Activated CD4-positive, alpha-beta T cell treated with anti-CD3 and anti-CD28 coated beads for 24 hours (primary cell): ENCODE measurements at places on chromosomes 3 and 15.

- no peak for DNase-seq
These were observed 52.3 kb downstream of the ABHD2 start for GRCh38 chr15:89140595-89140994.

- no peak for DNase-seq
These were observed 69.1 kb downstream of the DCLK3 start for GRCh38 chr3:36695113-36695768.

GRCh38 chr15:100345438-100345837, 3.7 kb upstream of the ADAMTS17 start:
- no peak for DNase-seq

GRCh38 chr3:53941184-53941583, 49.5 kb upstream of the SELENOK start:
- DNase-seq: no peak

- no peak for DNase-seq
These were observed 203.6 kb downstream of the TNIK start for GRCh38 chr3:171256445-171257250.

GRCh38 chr15:39013262-39013661, 448.6 kb upstream of the RASGRP1 start:
- DNase-seq: no peak

- no peak for DNase-seq
These were observed 143.9 kb downstream of the MAGI1 start for GRCh38 chr3:65894679-65895453.

DNA sequence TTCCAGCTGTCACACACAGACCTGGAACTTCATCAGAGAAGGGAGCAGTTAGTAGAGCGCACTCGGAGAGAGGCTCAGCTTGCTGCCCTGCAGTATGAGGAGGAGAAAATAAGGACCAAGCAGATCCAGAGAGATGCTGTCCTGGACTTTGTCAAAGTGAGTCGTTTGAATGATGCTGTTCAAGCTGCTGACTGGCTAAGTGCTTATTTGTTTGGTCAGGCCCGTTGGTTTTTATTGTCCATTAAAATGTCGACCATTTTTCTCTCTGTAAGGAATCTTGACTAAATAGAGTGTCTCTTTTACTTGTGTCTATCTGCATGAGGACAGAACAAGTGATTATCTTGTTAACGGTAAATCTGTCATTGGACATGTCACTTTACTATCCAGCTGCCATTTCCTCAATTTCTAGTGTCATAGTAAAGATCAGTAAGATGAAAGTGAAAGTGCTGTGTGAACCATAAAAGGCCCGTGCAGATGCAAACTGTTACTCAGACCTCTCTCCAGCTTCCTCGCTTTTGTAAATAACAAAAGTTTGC, 56.9 kb downstream of the LRCH3 start:
- no peak for DNase-seq

- no peak for DNase-seq
These were observed 239.9 kb downstream of the NFKBIZ start for GRCh38 chr3:102089239-102089638.

- DNase-seq: no peak
These were observed 242.3 kb downstream of the LPP start for GRCh38 chr3:188396251-188396650.

- DNase-seq: no peak
These were observed 214.8 kb upstream of the TPRG1 start for GRCh38 chr3:188956839-188957489.

DNA sequence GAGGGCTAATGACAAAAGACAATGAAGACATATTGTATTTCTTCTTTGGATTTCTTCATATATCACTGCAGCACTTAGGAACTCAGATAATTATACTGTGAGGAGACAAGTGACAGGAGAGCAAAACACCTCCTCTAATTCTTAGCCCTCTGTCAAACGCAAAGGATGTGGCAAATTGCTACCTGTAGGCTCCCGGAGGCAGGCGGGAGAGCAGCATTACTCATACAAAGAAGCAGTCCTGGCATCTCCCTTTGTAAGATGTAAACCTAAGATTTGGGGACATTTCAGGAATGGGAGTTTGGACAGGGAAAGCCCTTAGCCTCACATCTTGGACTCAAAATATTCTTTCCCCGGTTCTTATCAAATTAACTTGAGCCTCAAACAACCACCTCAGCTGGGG, 460.8 kb downstream of the SOX2 start:
- no peak for DNase-seq

- no peak for DNase-seq
These were observed 2.0 kb upstream of the TWF2 start for GRCh38 chr3:52240886-52241370.

GRCh38 chr3:81808900-81809299, 47.5 kb upstream of the GBE1 start:
- no peak for DNase-seq

DNA sequence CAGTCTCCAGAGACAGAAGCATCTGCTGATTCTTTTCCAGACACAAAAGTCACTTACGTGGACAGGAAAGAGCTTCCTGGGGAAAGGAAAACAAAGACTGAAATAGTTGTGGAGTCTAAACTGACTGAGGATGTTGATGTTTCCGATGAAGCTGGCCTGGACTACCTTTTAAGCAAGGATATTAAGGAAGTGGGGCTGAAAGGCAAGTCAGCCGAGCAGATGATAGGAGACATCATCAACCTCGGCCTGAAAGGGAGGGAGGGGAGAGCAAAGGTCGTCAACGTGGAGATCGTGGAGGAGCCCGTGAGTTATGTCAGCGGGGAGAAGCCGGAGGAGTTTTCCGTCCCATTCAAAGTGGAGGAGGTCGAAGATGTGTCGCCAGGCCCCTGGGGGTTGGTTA, 25.4 kb downstream of the SYNM start:
- DNase-seq: no peak

DNA sequence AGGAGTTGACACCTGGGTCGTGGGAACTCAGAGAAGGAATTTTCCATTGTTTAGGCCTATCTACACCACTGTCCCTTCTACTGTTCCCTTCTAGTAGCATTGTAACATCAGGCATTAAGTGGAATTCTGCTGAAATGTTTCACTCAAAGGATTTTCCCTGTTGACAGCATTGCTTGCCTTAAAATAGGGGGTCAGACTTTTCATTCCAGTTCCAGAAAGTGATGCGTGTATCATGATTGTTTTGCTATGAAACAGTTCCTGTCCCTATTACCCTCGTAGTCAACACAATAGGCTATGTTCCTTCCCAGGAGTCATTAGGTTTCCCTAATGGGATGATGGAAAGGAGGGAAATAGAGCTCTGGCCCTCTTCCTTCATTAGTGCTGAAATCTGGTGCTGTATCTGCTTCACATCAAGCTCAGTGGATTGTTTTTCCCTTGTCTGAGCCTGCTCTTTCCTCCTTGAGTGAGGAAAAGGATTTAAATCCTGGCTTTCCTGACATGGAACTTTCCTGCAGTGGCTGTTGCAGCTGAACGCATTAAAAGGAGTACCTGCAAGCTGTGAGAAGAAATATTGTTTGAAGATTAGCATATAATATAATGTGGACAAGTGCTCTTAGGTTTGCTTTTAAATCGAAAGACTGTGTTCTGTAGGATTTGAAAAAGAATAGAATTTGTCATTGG, 195.9 kb downstream of the KLHL25 start:
- DNase-seq: no peak

- DNase-seq: no peak
These were observed 3.9 kb downstream of the CHST2 start for GRCh38 chr3:143123353-143123984.

DNA sequence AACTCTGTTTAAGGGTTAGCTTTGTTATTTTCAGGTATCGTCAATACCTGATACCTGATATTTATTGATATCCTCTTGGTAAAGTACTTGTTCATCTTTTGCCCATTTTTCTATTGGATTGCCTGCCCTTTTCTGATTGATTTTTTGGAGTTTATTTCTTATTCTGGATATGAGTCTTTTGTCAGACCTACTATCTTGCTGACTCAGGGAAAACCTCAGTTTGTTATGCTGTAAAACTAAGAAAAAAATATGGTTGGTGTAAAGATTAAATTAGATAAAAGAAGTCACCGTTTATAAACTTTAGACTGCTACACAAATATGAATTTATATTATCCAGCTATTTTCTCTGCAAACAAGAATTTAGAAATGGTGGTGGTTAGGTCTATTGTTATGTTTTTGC, 65.9 kb downstream of the CHRNA7 start:
- DNase-seq: no peak

DNA sequence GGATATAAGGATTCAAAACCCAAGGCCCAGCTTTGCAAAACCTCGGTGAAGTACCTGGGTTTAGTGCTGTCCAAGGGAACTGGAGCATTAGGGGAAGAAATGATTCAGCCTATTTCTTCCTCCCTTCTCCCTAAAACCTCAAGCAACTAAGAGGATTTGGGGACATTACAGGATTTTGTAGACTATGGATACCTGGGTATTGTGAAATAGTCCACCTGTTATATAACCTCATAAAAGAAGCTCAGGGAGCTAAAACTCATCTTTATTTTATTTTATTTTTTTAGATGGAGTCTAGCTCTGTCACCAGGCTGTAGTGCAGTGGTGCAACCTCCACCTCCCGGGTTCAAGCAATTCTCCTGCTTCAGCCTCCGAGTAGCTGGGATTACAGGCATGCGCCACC, 8.7 kb upstream of the SMCO1 start:
- DNase-seq: no peak

DNA sequence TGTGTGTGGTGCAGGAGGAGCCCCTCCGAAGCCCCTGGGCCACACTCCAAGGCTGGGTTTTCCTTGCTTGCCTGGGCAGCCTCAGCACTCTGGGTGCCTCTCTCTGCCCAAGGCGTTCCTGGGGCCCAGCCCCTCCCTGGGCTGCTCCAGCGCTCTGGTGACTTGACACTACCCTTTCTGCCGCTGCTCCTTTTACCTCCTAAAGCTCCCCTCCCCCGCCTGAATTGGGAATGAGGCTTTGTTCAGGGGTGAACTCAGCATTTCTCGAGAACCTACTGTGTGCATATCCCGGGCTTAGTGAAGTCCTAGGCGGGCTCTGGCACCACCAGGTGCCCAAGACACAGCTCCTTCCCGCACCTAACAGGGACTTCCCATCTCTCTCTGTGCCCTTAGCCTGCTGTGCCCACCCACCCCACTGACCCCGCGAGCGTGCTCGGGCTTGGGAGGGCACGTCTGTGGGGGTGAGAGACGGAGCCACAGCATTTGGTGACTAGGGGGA, 1.2 kb upstream of the BAHD1 start:
- no peak for DNase-seq

DNA sequence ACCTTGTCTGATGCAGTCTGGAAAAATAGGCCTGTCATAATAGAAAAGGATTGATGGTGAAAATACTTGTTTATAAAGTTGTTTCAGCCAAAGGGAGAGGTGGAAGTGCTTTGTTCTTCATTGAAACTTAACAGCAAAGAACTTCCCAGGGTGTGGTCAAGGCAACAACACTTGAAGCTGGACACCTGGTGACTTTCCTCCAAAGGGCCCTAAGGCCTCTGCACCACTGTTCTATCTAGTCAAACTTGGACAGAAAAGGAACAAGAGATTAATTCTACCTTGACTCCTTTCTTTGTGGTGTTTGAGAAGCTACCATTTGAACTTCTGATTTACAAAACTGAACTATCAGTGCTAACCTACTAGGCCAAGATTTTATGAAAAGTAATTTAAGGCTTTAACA, 102.0 kb downstream of the CMSS1 start:
- no peak for DNase-seq

DNA sequence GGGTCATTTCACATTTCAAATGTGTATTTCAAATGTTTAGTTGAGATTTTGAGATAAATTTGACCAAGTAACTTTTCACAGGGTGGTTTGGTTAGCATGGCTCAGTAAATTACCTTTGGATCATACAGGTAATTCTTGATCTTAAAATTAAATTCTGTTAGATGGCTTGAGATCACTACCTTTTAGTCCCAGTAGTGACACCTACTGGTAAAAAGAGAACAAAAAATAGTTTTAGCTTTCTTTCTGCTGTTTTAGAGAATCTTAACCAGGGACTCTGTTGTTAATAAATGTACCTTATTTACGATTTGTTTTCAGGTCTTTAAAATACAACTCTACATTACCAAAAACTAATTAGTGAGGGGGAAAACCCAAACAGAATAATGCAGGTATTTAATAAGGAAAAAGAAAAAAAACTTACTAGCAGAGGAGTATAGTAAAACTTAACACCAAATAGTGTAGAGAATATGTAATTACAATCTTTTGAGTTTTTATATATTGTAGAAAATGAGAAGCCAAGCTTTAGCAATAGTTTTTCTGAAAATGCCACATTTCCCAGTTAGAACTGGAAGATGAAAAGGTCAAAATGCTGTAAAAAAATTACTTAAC, 620.3 kb upstream of the AGTR1 start:
- DNase-seq: no peak

DNA sequence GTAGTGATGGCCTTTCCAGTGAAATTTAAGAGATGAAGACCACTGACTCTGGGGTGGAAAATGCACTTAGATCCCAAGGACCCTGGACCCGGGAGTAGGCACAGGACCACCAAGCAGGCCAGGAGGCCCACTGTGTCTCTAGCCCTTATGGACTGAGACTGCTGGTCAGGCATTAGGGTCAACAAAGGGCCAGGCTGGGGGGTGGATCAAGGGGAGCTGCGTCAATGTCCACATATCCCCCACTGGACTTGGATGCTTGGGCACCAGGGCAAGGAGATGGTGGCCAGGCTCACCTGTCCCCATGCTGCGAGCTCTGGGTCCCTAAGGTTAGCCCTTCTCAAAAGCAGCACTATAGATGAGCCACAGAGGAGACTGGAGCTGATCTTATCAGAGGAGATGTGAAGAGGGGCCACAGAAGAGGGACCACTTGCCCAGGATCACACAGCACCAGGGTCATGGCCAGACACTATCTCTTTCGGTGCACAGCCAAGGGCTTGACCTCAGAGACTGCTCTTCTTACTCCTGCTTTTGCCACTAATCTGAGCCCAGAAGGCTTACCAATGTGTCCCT, 14.7 kb downstream of the RAB6B start:
- DNase-seq: no peak

GRCh38 chr3:24405057-24405456, 89.6 kb downstream of the THRB start:
- no peak for DNase-seq
